Activated gamma-delta T cell treated with Interleukin-2 at 50 U/mL for 16 hours (primary cell): ENCODE measurements at places on chromosomes 3 and 15.
A peak's percentile ranks its signal among the peaks of the same experiment; 100 is the strongest.

DNA sequence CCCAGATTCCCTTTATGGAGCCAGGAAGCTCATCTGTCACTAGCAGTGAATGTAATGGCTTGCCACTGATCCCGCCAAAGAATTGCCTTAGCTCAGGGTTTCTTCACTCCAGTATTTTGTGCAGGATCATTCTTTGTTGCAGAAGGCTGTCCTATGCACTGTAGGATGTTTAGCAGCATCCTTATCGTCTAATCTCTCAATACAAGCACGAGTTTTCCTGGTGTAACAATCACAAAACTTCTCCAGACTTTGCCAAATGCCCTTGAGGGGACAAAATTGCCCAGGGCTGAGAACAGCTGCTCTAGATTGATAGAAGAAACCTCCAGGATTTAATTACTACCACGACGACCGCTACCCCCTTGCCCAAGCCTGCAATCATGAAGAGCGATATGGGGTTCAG lies 6.8 kb upstream of the SHQ1 start:
- no peak for DNase-seq

GRCh38 chr15:90001062-90001682 lies at the start of gene ZNF710:
Gene ZNF710, plus strand, starts transcription at chr15:90001324. Its CDS starts 65,814 bp downstream, at chr15:90067138.
- peak; percentile 21 for DNase-seq

DNA sequence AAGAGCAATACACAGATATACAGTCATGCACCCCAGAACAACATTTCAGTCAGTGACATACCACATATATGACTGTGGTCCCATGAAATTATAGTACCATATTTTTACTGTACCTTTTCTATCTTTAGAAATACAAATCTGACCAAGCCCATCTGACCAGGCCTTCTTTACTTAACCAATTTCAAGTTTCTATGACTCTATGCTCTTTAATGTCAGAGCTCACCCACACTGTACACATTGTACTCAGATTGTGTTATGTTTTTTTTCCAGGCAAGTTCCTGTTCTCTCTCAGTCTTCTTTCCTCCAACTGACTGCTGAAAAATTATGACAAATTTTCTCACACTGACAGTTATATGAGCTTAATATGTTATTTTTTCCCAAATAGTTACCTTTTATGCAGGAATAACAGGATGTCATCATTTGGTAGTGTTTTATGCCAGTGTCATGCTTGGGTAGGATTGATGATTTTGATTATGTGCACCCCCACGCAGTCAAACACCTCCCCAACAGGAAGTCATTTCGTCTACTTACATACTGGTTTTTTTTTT lies 8.0 kb upstream of the CBLB start:
- DNase-seq, result no peak

- no peak for DNase-seq
Observed at GRCh38 chr15:87793725-87794124, 462.8 kb downstream of the NTRK3 start.

GRCh38 chr3:62815981-62816380 lies 59.2 kb downstream of the CADPS start:
- no peak for DNase-seq

DNA sequence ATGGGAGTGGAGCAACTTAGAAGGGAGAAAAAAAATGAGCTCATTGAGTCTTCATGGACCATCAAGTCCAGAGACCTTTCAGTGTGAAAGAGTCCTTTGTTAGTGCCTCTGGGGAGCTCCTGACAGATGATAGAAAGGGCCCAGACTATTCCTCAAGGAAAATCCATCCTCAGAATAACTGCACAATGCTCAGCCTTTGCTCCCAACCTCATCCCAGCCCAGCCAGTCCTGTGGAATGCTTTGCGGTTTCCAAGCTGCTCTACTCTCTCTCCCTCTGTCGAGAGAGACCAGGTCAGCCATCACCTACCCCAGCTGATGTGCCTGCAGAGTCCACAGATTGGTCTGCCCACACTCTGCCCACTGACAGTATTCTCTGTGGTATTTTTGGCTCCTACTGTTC lies 406.2 kb downstream of the MFSD1 start:
- no peak for DNase-seq

GRCh38 chr3:107963581-107963980 lies 127.2 kb downstream of the CD47 start:
- DNase-seq, result no peak

DNA sequence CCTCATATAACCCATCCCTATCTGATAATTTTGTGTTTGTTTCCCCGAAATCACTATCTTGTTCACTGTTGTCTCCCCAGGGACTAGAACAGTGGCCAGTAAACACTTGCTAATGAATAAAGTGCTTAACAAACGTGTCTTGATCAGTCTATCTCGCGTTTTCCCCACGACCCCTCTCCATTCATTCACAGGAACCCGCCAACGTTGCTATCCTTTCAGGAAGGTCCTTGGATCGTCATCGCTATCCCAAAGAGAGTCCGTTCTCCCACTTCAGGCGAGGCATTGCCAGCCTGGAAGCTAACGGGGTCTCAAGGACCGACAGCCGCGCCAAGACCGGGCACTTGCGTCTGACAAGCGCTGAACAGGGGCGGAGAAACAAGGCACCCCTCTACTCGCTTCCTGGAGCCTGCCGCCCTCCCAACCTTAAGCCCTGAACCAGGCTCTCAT lies 344 bp downstream of the LINS1 start:
- DNase-seq, result no peak

GRCh38 chr3:21859124-21860081 lies 108.4 kb upstream of the ZNF385D start:
- no peak for DNase-seq

- no peak for DNase-seq
Observed at GRCh38 chr3:189108067-189108466, 63.7 kb upstream of the TPRG1 start.

GRCh38 chr3:118544458-118544857 lies 490.2 kb downstream of the IGSF11 start:
- DNase-seq, result no peak

- DNase-seq, result no peak
Observed at GRCh38 chr3:171284308-171285075, 175.7 kb downstream of the TNIK start.

GRCh38 chr3:149274220-149274619 lies 52.6 kb upstream of the CP start:
- no peak for DNase-seq

DNA sequence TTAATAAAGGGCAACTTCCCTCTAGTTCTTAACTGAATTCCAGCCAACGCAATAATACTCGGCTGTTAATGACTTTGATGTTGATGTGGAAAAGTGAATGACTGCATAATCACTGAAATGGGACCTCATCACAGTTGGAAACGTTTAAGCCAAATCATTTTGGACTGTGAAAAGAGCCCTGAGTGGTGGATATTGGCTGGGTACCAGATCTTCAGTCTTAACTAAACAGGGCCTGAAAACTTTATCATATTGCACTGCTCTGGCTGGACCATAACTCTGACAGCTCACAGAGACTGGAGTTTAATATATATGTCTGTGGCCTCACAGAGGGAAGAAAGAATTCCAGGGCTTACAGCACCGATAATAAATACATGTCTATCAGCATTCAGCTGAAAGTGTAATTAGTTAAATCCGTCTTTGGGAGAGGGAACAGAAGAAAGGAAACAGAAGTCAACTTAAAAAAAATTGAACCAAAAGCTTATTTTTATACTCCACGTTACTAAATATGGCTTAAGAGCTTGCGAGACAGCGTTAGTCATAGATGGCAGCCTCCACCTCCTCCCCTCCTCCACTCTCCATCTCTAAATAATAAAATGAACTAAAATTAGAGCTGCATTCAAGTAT lies 222.3 kb upstream of the CDIN1 start:
- DNase-seq, result no peak

- no peak for DNase-seq
Observed at GRCh38 chr3:133475245-133476010, 75.6 kb downstream of the BFSP2 start.

DNA sequence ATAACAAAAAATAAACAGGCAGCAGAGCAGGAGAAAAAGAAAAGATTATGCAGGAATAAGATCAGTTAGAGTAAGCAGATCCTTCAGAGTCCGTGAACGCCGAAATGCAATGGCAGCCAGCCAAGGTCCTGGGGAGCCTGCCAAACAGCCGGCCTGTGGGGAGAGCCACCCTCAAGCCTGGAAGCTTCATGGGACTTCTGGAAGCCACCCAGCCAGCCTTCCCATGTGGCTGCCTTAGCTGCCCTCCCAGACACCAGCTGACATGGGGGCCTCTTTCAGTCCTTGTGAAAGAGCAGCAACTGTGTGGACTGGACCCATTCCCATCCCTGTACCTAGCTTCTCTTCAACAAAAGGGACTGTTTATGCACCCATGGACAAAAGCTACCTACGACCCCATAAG lies 64.9 kb upstream of the RAD18 start:
- DNase-seq, result no peak

DNA sequence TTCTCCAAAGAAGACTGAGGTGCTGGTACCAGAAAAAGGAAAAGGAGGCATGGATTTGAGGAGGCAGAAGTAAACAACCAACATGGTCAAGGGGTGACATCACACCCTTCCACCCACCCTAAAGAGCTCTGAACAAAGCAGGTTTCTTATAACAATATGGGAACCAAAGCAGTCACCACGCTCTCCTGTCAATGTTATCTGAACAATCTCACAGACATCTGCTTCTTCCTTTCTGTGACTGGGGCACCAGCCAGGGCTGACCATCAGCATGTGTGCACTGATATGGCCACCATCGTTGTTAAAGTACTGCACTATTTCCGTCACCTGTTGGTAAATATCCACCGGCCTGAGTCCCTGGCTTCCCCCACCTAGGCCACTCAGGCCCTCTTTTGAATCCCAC lies 252.9 kb downstream of the SHQ1 start:
- no peak for DNase-seq

GRCh38 chr3:122055215-122055614 lies at the start of gene CD86:
Gene CD86, plus strand, starts transcription at chr3:122055362. Its CDS starts 128 bp downstream, at chr3:122055490.
- DNase-seq, result no peak

- DNase-seq, result no peak
Observed at GRCh38 chr3:17407576-17407975, 334.9 kb downstream of the TBC1D5 start.

- no peak for DNase-seq
Observed at GRCh38 chr15:101773496-101774100, 29.7 kb upstream of the OR4F6 start.

DNA sequence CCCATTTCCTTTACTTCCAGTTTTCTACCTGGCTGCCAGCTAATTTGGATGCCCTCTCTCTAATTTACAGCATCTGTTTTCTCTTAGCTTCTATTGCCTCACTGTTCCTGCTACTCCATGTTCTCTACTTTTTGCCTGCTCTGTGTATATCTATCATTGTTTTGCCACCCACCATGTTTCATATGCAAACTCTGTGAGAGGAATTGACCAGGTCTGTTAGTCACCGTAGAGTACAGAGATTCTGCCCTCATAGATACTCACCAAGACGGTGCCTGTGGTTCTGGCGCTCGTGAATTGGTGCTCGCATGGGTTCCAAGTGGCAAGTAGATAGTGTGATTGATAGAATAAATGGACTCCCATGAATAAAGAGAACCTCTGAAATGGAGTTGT lies 288.8 kb downstream of the CNTN6 start:
- DNase-seq, result no peak

DNA sequence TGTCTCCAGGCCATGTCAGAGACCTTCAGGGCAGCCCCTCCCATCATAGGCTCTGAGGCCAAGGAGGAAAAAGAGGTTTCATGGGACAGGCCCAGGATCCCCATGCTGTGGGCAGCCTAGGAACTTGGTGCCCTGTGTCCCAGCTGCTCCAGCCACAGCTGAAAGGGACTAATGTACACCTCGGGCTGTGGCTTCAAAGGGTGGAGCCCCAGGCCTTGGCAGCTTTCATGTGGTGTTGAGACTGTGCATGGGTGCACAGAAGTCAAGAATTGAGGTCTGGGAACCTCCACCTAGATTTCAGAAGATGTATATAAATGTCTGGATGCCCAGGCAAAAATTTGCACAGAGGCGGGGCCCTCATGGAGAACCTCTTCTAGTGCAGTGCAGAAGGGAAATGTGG lies 6.6 kb upstream of the SSR3 start:
- DNase-seq, result no peak

DNA sequence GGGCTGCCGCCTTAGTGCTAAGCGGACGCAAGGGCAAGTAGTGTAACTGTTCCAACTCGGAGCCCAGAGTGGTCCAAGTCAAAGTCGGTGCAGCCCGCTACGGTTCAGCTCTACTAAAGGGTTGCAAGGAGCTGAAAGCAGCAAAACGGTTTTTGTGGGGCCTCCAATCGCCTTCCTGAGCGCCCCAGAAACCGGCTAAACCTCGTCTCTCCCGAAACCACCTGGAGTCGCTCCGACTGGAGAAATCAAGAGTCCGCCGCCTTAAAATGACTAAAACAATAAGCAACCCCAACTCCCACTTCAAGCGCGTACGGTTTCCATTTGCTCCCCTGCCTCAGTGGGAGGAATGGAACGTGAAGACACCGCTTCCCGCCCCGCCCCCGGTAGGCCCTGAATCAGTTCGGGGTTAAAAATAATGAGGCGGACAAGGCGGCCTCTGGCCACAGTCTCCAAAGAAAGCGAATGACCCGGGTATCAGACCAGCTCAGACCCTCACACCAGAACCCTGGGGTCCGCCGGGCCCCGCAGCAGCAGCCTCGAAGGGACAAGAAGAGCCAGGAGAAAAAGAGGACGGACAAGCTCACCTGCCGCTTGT lies 401 bp downstream of the SEC11A start:
- peak; percentile 8 for DNase-seq

DNA sequence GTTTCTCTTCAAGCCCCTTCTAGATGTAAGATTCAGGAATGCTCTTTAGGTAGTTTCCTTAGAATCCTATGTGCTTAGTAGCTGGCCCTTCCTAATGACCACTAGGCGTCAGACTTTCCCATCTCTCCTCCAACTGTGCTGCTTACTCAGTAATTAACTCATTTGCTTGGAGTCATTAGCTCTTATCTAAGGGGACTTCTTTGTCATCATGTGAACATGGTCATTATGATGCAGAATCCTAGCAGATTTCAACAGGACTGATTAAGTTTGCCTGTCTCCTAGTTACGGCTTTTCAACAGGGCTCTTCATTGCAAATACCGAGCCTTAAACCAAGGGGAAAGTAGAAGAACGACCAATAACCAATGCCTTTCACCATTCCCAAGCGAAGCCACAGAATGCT lies 46.4 kb downstream of the GJD2 start:
- no peak for DNase-seq

- no peak for DNase-seq
Observed at GRCh38 chr3:113570158-113570557, 37.8 kb downstream of the SIDT1 start.
